ENCODE measurements at places on chromosomes 6 and 20.
A peak's percentile ranks its signal among the peaks of the same experiment; 100 is the strongest.

DNA sequence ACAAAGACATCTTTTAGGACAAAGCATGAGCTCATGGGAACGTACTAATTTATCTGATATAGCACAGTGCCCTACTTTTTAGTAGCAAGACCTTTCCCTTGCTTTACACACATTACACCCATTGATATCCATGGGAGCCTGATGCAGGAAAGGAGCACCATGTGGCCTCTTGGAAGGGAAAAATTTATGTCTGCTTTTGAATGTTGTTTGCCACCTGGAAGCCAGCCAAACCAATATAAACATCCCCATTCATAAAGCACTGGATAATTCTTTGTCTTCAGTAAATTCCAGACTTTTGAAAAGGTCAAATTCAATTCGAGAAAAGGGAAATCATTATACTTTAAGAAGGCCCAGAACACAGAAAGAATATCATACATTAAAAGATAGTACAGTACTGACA is 152.3 kb upstream of the BEND6 start:
- DNase-seq = peak; percentile 51

DNA sequence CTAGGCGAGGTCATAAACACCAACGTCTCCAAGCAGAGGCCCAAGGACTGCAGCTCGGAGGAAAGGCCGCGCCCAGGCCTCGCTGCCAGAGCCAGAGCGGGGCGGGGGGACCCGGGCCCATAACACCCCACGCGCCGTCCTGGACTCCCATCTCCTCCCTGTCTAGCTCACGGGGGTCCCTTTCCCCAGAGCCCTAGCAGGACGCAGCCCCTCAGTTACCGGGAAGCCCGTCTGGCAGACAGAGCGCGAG is 44.9 kb downstream of the MDFI start:
- DNase-seq = peak; percentile 16

- no peak for DNase-seq
Measured at GRCh38 chr6:81340946-81341345, 411.5 kb downstream of the TENT5A start.

DNA sequence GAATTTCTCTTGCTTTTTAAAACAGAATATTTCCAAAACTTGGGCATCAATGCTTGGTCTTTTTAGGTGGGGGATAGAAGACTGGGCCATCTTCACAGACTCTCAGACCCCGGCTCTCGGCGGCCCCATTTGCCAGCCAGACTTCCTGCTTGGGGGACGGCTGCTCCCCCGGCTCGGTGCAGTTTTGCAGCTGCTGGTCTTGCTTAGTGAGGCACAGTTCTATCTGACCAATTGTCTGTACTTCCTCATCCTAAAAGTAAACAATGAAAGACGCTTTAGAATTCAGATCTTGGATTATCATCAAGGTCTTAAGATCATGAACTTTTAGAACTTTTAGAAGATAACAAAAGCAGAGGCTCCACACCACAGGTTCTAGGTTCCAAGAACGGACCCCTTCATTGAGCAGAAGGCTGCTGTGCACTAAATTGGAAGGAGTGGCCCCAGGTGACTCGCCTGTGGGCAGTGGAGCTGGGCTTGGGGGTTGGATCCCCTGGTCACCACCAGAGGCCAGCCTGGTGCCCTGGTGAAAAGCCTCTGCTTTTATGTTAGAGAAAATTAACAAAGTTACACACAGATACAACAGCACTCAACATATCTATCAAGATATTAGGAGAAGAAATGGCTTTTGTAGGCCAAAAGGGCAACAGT is 26.7 kb downstream of the RNASET2 start:
- DNase-seq = no peak

GRCh38 chr6:128635219-128635618 is 114.8 kb upstream of the PTPRK start:
- DNase-seq = no peak

DNA sequence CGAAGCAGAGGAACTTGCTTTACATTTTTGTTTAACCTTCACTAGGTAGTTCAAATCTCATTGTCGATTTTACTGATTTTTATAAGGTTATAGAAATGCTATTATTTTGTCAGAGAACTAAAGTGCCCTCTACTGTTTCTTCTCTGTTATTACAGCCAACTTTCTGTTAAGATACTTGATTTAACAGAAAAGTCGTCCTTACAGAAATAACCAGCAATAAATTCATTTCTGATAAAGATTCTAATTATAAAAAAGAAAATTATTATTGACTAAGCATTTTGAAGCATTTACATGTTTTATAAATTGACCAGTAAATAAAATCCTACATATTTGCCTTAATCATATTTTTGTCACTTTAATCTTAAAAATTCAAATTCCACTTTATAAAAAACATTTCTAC is 60.8 kb downstream of the OGFRL1 start:
- DNase-seq = peak; percentile 69

GRCh38 chr6:137148306-137149034 is 25.0 kb downstream of the IL22RA2 start:
- DNase-seq = peak; percentile 12

GRCh38 chr6:29919506-29920445 is 22.6 kb upstream of the HLA-A start:
- no peak for DNase-seq

GRCh38 chr6:108193131-108193530 is 27.3 kb downstream of the NR2E1 start:
- DNase-seq = no peak

DNA sequence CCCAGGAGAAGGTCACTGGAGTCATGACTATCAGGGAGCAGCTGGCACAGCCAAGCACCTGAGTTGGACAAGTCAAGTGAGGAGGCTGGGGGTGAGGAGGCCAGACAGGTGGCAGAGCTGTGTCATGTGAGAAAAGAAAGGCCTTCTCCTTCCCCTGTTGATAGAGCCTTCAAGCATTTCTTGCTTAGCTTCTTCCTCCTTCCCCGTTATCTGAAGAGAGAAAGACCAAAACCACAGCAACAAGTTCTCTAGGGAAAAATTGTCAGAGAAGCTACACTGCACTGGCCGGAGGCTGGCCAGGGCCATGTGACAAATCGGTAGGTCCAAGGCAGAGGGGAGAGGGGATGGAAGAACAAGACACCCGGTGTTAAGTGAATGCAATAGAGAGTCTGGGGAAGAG is 202.1 kb upstream of the PRDM1 start:
- no peak for DNase-seq

DNA sequence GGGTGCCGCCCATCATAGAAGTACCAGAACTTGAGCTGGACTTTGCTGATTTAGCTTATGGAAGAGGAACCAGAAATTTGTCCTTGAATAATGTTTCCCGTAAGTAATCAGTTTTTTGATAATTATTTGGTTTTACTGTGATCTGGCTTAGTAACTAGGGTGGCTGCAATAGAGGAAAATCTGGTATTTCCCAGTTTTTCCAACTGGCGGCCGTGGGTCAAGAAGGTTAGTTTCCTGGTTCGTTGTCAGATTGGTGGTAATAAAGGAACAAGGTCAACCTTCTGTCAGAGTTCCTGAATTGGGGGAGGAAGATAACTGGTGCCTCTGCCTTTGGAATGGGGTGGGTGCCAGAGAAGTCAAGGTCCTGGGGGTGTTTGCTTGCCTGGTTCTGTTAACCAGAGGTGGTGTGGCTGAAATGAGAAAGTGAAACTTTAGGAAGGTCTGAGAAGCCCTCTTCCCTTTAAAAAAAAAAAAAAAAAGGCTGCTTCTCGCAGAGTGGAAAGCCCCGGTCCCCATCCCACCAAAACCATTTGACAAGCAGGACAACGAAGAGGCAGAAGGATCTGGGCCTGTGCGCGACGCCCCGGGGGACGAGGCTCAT is at the start of gene CALHM6:
Gene CALHM6, plus strand, starts transcription at position 45 of the 601 bp plus-strand sequence. Its CDS starts 555 bp downstream, at position 600.
- DNase-seq = no peak

GRCh38 chr20:58754584-58754983 is 62.0 kb downstream of the NPEPL1 start:
- no peak for DNase-seq

DNA sequence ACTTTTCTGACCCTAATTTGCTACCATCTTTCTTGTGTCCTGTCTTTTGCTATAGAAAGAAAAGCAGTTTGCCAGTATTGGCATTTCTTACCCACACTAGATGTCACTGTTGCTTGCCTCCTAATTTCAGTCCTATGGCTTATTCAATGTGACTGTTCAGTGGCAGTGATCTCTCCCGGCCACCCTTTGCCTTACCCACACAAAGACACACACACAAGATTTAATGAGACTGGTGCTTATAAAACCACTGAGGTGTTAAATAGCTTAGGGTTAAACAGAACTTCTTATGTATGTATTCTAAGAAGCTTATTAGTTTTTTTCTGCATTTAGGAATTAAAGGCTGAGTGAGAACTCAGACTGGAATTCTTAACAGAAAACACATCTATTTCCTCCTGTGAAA is 233.6 kb upstream of the ASCC3 start:
- DNase-seq = peak; percentile 62

DNA sequence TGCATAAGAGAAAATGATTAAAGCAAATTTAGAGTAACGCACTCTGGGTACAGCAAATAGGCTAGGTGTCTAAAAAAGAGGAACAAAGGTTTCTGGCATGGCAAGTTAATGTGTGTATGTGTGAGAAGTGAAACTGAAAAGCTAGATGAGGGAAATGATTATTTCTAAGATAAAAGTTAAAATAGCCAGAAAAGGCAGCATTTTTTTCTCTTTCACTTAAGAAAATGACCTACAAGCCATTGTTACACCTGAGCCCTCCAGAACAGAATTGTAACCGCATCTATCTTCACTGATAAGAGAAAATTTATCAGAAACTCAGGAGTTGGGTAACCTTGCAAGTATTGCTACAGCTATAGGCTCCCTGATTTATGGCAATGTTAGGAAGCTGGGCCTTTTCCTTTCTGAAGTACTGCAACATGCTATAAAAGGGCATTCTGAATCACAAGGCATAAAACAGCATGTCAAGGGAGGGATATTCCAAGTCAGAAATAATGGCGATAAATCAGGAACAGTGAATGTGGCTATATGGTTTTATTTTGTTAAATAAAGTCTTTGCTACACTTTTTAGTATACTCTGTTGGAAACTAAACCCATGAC is 395.3 kb downstream of the TBC1D32 start:
- DNase-seq = no peak

DNA sequence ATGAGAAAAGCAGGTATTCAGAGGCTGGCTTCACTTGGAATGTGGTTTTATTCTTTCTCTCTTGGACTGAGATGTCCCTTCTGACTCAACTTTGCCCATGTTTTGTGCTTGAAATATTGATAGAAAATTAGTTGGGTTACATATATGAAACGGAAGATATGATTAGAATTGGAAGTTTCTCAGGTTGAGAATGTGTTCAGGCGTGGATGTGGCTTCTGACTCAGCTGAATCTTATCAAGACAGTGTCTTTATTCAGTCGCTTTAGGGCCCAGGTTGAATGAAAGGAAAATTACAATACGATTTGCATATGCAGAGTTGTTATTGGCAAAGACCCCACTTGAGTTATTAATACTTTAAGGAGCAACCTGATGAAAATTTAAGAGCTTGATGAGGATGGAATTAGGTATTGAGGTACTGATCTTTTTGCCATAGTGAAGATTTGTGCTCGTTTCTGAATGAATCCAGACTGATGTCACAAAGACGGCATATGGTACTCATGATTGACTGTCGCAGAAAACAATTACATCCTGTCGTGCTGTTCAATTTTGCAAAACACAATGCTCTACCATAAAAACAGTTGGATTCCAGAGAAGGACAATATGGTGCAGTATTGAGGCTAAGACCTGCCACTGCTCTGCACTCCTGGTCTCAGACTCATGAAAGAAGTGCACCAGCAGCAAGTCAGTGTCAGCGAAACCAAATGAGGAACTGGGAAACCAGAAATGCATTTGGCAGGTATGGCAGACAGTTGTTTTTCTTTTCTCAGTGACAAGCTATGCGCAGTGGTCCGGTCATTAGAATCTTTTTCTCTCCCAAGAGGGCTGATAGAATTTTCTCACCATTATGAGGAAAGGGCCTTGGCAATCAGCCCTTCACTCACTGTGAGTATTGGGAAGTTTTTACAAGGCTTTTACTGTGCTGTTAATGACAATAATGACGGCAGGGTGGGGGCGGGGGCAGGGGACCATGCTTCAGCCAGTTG is 158.3 kb downstream of the DOK5 start:
- DNase-seq = no peak

DNA sequence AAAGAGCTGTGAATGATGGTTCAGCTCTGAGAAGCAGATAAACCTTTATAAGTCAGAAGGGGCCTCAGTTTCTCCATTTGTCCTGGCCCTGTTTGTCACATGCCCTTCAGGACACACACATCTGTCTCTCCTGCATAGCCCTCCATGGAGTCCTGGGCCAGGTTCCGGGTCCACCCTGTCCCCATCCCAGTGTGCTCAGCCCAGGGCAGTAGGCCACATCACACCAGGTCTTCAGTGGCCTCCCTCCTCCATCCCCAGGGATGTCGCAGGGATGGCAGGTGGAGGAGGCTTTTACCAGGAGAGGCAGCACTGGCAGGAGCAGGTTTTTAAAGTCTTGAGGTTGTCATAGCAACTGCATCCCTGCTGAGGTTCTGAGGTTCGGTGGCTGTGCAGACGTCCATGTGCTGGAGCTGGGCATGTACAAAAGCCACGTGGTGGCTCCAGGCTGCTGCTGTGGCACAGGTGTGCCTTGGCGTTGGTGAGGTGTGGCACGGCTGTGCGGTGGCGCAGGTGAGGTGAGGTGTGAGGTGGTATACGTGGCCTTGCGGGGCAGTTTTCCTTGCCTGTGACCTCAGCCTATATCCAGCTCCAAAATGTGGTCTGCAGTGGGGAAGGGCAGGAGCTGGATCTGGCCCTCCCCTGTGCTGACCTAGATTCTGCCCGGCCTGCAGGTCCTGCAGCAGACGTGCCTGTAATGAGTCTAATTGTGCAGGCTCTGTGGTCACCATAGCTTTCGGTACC is 8.0 kb upstream of the NPBWR2 start:
- no peak for DNase-seq

Measured in cardiac fibroblast (primary cell).